Right cardiac atrium (tissue), 5 donors: ENCODE measurements at places on chromosomes 7 and 10. TPM values are rescaled to one million over a fixed set of nuclear protein-coding genes. Genes with fewer than 3 reads are reported as not detected.
A peak's percentile ranks its signal among the peaks of the same experiment; 100 is the strongest.

- DNase-seq: no peak
Observed at GRCh38 chr7:155059703-155060102, 10.4 kb upstream of the HTR5A start.

GRCh38 chr10:133475821-133476640, 22.3 kb downstream of the SCART1 start:
- DNase-seq: no peak

HYCC1 gene
- 7.7 TPM for polyA plus RNA-seq

- DNase-seq: peak; percentile 87
Observed at GRCh38 chr7:44565097-44565794, 8.5 kb downstream of the DDX56 start.

NUP205 gene
- polyA plus RNA-seq: 12.2 TPM

CPVL gene
- polyA plus RNA-seq: 3.2 TPM

DNA sequence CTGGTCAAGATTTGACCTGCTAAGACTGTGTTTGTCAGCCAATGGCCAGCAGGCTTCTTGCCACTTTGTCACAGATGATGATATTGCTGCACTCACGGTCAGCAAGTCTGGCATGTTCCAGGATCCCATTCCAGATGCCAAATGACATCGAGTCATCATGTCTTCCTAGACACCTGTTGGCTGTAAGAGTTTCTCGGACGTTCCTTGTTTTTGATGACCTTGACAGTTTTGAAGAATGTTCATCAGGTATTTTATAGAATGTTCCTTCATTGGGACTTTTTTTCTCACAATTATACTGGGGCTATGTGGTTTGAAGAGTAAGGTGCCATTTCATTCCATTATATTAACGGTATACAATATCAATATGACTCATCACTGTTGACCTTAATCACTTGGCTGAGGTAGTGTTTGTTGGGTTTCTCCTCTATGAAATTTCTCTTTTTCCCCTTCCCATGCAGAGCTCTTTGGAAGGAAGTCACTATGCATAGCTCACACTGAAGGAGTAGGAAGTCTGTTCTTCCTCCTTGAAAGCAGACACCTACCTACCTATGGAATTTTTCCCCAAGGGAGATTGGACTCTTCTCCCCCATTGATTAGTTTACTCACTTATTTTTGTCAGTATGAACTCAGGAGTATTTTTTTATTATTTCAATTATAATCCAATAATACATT, 31.6 kb downstream of the HECW1 start:
- DNase-seq: no peak
